NAMALWA (cell line): ENCODE measurements at places on chromosomes 1 and 21.

DNA sequence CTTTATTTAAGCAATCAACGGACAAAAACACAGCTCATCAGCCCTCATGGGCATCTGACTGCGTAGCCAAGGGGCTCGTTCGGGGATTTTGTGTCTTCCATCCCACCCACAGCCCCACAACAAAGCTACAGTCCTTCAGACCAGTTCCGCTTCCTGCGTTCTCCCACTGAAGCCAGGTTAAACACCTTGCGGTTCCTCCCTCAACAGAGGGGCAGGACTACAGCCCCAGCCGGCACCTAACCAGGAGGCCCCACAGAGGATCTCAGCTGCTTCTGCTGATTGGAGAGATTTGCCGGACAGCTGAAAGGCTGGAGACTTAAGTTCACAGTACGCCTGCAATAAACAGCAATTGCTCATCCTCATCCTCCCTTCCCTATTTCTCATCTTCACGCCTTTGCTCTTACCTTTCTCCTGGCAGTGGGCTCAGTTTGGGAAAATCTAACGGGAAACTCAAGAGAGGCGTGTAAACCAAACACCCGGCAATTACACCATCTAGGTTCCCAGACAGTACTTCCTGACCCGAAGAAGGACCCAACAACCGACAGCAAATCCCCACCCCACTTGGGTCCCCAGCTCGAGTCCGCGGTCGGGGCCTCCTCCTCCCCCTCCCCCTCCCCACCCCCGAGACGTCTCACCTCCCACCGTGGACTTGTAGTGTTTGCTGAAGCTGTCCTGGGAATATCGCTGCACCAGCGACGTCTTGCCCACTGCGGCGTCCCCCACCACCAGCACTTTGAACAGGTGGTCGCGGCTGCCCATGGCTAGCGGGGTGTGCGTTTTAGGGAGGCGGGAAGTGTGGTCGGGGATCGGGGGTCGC lies 876 bp downstream of the RAB29 start:
- peak; percentile 46 for DNase-seq

DNA sequence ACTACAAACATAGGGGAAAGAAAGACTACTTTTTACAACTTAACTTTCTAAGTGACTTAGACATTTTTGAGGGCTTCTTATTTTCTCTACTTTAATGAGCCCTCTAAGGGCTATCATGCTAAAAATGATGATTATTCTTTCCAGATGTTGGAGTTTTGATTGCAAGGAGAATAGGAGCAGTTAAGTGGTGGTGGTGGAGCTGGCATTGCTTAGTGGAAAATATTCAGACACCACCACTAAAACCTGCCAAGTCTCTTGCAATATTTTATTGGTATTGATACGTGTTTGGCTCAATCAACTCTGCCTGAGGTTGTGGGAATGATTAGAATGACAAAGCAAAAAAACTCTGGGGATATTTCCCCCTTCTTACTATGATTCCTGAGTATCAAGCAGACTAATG lies 82.6 kb upstream of the PTGFR start:
- no peak for DNase-seq

- no peak for DNase-seq
These were observed 37.2 kb downstream of the SCCPDH start for GRCh38 chr1:246761396-246761795.

GRCh38 chr1:28062806-28063205 lies 25.6 kb downstream of the EYA3 start:
- no peak for DNase-seq

GRCh38 chr1:47751193-47751592 lies 246.0 kb downstream of the TRABD2B start:
- DNase-seq: no peak

- no peak for DNase-seq
These were observed at the start of gene MTARC2 for GRCh38 chr1:220748089-220748934. MTARC2 (plus strand) TSS chr1:220748322; CDS start chr1:220748532, 210 bp downstream.

GRCh38 chr1:201666102-201666501 lies 127.2 kb downstream of the NAV1 start:
- no peak for DNase-seq

- no peak for DNase-seq
These were observed 322.6 kb downstream of the SMYD3 start for GRCh38 chr1:246184503-246184902.

DNA sequence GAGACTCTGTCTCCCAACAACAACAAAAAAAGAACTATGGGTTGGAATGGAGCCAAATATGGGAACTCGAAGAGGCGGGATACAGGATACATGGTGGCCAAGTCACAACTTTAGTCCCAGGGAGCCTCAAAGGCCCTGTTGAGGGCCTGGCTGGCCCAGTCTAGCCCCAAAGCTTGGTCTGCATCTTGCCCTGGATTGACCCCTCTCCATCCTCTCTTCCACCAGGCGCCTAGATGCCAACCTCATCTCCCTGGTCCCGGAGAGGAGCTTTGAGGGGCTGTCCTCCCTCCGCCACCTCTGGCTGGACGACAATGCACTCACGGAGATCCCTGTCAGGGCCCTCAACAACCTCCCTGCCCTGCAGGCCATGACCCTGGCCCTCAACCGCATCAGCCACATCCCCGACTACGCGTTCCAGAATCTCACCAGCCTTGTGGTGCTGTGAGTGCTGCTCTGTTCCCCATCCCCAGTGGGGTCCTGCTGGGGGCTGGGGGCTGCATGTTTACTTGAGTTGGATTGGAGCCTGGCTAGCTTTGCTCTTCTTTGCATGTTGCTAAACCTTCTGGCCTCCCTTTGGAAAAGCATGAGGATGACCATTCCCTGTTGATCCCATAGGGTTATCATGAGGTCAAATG lies 65.5 kb downstream of the UBE2T start:
- DNase-seq: no peak

DNA sequence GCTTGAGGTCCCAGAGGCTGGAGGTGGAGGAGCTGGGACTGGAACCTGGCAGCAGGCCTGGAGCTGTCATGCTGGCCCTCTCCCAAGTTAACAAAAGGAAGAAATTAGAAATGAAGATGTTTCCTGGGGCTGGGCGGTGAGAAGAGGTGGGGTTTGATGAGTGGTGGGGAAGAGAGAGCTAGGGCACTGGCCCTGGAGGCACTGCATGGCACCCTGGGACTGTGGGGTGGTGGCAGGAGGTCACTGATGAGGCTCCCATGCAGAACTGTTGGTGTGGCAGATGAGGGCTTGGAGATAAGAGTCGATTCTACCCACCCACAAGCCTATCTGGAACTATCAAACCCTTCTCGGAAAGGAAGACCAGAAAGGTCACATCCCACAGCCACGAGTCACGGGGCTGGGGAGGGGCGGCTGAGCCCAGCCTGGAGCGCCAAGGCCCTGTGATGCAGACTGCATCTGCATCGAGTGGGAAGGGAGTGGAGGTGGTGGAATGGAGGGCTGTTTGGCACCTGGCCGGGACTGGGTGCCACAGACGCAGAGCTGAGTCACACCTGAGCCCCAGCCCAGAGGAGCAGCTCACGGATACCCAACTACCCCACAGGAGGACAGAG lies 29.4 kb downstream of the MRPL37 start:
- no peak for DNase-seq

DNA sequence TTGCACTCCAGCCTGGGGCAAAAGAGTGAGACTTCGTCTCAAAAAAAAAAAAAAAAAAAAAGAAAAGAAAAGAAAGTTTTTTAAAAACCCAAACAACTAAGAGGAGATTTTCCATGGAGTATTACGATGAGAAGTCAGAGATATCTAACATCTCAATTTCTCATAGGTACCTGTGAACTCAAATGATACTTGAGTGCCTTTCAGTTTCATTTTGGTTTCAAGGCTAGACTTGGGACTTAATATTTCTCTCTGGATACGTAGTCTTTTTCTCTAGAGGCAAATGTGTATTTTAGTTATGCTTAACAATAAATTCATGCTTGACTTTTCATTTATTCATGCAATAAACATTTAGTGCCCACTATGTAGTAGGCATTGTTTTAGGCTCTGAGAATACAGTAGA lies 15.0 kb downstream of the ZYG11B start:
- DNase-seq: no peak

DNA sequence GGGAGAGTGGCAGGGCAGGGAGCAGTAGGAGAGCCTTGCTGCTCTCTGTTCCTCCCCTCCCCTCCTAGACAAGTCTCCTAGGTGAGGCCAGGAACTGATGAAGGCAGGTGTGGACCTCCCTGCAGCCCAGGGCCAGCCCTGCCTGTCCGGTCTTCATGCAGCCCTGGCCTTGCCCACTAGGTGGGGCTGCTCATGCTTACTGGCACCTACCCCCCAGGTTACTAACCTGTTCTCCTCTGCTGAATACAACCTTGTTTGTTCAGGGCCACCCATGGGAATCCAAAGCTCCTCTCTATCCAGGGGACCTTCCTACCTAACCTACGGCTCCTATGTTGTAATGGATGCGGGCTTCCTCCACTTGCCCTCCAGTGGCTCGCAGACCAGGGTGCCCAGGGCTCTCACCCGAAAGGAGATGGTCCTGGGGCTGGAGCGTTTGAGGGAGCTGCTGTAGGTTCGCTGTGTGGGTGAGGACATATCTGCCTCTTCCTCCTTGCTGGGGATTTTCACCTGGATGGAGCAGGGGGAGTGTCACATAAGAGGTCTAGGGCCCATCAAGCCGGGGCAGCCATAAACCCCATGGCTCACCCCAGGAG lies 7.9 kb upstream of the TNNT2 start:
- peak; percentile 66 for DNase-seq

DNA sequence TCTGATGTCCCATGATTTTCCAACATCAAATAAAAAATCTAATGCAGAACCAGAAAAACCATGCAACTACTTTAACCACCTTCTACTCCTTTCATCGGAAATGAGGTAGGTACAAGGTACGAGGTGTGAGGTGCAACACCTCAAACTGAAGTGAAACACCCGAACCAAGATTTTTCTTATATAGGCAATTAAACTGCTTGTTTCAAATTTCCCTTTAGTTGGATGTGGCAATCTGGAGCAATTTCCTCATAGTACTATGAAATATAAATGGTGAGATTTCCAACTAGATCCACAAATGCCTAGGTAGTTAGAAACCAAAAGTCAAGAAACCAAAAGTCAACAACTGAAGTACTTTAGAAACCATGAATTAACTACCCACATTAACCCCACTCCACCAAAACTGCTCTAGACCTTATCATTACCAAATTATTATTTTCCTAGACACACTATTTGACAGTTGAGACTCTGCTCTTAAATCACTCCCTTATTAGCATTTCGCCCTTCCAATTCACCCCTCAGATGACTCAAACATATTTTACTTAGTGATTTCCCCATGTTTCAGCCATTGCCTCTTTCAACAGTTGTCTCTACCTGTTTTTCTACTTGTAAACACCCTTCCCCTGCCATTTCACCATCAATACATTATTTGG lies 37.8 kb downstream of the FUBP1 start:
- no peak for DNase-seq

DNA sequence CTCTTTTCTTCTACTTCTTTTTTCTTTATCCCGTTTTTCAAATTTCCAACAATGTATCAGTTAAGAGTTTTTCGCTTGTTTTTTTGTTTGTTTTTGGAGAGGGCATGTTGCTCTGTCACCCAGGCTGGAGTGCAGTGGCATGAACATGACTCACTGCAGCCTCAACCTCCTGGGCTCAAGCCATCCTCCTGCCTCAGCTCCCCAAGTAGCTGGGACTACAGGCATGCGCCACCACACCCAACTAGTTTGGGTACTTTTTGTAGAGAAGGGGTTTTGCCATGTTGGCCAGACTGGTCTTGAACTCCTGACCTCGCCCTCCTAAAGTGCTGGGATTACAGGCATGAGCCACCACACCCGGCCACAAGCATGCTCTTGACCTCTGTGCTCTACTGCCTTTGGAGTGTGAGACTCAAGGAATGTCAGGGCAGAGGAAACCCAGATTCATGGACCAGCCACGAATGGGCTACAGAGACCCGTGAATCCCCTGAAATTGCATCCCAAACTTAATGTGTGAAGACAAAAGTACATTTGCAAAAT lies 65.1 kb upstream of the HSD17B7 start:
- DNase-seq: no peak

DNA sequence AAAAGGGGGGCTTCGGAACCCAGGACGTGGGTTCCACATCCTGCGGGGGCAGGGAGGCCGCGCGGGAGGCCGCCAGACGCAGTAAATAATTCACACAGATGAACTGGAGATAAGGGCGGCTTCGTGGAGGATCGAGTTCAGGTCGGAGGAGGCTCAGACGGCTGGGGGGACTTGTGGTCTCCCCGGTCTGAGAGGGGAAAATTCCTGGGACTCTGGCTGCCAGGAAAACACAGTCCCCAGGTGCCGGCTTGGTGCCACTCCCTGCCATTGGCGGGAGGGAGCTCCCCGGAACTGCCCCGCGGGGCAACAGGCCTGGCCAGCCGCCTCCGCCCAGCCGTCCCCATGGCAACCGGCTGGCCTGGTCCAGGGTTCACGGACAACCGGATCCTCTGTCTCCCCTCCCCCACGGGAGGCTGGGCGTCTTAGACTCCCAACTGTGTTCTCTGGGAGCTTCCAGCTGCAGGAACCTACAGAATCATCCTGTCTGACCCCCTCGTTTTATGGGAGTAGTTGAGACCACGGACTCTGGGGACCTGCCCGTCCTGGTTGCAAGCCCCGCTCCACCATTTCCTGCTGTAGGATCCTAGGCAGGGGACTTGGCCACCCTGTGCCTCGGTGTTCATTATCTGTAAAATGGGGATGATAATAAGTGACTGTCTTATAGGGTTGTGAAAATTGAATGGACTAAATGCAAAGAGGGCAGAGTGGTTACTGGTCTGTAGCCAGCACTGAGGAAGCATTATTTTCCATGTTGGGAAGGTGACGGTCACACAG lies 9.6 kb downstream of the CAMK2N1 start:
- no peak for DNase-seq

GRCh38 chr1:154910851-154911250 lies 25.7 kb downstream of the PMVK start:
- DNase-seq: no peak

DNA sequence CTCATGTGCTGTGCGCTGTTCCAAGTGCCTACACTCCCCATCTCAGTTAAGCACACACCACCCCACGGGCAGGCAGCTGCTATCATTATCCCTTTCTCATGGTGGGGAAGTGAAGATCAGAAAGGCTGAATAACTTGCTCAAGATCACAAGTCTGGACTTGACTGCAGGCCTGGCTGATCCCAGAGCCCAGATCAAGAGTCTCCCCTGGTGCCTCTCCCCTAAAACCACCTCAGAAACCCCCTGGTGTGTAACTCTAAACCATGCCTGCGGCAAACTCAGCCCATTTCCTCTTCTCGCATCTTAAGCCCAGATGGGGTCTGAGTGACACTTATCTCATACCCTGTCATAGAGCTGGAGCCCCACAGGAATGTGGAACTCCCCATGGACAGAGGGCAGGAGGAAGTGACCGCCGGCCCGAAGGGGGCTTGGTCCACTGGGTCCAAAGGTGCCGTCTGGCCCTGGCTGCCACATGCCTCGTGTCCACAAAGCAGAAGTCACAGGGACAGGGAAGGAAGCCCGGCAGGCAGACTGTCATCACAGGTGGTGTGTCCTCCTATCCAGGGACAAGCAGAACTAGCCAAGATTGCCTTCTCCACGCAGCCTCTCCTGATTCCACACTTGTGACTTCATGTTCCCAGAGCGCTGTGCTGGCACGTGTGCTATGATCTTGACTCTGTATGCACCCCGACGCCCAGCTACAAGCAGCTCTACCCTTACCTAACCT lies 92.1 kb downstream of the SYF2 start:
- DNase-seq: peak; percentile 17

DNA sequence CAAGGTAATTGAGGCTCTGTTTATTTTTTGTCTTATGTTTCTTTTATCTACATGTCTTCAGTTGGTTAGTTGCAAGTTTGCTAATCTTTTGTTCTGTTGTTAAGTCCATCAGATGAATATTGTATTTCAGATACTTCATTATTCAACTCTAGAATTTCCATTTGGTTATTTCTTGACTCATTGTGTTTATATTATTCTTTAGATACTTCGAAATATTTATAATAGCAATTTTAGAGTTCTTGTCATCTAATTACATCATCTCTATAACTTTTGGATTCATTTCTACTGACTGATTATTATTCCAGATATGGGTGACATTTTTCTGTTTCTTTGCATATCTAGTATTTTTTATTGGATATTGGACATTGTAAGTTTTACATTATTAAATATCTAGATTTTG lies 405.6 kb downstream of the PLPP3 start:
- no peak for DNase-seq
